ENCODE measurements at places on chromosomes 7 and 10.

DNA sequence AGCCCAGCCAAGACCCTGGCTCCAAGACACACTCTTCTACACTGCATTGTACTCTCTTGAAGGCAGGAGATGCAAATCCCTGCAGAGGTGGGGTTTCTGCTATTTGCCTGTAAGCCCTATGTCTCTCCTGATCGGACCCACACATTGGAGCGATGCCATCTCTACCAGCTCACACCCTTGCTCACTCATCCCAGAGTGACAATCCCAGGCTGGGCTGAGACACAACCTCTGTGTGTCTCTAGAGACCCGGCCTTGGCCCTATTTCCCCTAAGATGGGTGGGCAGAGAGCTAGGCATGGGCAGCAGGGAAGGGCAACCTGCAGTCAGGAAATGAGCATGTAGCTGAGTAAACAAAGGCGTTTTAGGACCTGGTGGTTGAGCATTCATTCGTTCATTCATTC, 25.6 kb downstream of the CCDC3 start:
- no peak for DNase-seq

DNA sequence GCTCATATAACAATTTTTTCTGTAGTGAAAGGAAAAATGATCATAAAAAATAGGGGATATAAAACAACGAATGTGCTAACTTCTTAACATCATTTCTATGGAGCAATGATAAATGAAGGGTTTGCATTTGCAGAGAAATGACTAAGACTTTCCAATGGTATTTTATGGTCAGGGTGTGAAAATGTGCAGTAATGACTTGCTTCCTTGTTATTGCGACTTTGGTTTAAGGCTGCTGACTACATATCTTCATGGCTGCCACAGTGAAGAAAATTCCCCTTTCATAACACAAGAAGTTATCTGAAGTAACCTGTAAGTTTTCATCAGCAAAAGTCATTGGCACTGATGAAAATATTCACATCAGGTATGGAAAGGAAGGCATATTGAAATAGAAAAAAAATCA, 166.1 kb upstream of the NRG3 start:
- no peak for DNase-seq

GRCh38 chr10:18583575-18584270, 67.7 kb downstream of the NSUN6 start:
- DNase-seq, result no peak

DNA sequence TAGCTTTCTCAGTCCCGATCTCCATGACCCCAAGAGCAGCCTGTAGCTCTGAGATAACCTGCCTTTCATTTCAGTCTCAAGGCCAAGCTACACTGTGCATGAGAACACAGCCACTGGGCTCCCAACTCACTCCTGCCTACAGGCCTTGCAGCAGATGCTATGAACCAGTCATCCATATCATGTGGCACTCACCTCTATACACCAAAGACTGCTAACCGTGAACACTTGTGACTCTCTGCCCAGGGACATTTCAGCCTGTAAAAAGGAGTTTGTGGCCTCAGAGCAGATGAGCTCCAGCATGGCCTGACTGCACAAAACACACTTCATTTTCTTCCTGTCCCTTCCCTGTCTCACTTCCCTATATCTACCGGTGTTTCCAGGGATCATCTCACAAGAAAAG, 56.9 kb upstream of the NPY start:
- no peak for DNase-seq

DNA sequence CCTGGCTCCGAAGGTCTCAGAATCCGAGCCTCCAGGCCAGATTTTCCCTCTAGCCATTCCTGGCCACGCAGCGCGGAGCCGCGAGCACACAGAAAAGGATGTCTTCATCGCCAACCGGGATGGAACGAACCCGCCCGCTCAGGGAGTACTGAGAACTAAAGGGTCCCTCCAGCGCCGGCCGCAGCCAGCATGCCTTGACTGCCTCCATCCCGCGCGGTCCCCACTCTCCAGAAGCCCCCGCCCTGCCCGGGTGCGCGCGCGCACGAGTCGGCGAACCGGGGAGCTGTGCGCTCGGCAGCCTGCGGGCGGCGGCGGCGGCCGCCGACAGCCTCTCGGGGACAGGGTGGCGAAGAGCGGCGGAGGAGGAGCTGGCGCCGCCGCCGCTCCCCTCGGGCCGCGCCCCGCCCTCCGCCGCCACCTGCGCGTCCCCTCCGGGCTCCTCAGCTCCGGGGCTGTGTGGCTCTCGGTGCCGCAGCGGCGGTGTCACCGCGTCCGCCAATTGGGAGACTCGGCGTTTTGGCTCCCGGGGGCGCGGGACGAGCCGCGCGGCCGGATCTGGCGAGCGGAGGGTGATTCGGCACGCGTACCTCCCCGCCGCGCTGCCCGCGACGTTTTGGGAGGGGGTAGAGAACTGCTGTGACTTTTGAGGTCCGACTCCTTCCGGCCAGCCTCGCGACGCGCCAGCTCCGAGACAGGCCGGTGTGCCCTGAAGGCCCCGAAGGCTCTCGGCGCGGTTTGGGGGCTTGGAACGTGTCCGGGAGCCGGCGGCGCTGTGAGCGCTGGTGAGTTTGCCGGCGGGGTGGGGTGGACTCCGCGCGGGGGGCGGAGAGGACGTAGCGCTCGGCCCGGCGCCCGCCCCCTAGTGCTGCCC, 453 bp upstream of the GALNT17 start:
- DNase-seq, result peak; percentile 42

GRCh38 chr7:52479990-52480389, 555.4 kb upstream of the POM121L12 start:
- DNase-seq, result no peak

DNA sequence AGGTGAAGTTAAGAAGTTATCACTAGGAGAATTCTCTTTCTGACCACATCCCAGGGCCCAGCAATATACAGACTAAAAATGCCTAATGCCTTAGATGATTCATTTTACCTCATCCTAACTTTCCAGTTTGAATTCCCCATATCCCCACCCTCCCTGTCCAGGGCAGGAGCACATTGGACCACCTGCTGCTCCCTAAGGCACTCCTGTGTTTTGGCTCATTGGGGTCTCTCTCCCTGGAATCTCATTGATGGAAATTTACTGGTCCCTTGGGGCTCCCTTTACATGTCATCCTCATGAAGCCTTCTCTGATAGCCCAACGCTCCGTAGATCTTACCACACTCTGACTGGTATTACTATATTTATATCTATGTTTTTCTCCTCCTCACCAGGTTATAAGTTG, 2.7 kb downstream of the IL2RA start:
- no peak for DNase-seq

DNA sequence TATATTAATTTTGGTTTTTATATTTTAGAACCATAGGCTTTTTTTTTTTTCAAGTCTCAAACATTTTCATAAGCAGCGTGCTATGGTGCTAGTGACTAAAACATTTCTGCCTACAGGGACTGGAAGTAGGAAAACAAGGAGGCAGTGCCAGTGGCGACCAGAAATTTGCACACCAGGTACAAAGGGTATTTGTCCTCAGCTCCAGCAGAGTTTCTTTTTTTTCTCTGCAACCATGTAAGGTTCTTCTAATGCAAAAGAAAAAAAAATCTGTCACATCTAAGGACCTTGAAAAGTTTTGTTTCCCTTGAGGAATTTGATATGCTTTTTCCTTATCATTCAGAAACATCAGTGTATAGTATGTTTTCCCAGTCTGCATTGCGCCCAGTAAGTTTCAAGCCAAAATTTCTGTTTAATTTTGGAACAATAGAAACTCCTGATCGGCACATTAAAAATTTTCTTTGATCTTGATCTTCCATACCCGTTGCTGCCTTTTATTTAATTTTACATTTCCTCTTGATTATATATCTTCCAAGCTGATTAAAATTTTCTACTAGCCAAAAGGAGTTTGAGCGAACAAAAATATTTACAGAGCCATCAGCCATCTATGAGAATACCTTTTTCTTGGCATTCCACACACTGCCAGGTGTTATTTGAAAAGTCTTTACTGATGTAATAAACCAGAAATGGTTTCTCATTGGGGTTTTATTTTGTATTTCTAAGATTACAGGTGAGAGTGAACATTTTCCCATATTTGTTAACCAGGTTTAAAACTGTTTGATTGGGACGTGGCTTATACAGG, 956 bp upstream of the KLHDC10 start:
- DNase-seq, result no peak

DNA sequence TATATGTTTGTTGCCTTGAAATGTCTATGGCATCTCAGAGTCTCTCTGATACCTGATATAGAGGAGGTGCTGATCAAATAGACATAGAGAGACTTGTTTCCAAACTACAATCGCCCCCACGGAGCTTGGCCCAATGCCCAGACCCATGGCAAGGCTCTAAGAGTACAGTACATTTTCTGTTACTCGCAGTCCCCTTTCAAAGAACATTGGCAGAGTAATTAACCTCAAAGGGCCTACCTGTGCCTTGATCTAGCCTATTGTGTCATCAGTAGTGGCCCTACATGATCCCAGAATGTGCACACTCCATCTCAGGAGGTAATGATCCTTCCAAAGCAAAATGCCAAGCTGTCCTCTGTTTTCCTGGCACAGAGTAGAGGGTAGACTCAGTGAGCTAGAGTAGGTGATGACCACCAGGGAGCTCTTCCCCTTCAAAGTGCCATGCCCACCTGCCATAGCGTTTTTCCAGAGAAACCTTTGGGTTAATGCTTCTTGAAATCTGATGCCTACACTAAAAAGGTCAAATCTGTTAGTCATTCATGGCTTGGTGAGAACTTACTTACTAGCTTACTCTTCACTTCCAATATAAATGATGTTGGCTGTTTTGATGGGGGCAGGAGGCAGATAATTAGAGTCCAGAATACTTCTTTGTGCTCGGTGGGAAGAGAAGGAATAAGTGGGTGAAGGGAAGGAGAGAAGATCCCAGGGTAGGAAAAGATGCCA, 41.2 kb upstream of the ACSL5 start:
- no peak for DNase-seq

DNA sequence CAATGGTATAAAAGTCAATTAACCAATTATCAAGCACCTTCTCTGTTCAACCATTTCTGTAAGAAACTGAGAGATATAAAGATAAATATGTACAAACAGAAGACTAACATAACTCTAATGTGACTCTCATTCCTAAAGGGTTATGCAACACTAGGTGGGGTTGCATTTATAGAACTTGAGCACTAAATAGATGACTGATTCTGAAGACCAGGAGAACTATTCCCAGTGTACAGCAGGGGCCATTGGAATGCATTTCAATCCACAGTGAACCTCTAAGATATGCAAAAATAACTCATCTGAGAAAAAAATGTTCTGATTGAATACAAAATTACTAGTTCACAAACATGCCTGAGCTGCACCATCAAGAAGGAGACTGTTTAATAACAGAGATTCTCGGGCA, 341.2 kb upstream of the STEAP1 start:
- DNase-seq, result no peak

- no peak for DNase-seq
These were observed 152.8 kb upstream of the LRRN3 start for GRCh38 chr7:110938165-110938564.

GRCh38 chr10:132334631-132335188, 2.7 kb downstream of the LRRC27 start:
- DNase-seq, result no peak

DNA sequence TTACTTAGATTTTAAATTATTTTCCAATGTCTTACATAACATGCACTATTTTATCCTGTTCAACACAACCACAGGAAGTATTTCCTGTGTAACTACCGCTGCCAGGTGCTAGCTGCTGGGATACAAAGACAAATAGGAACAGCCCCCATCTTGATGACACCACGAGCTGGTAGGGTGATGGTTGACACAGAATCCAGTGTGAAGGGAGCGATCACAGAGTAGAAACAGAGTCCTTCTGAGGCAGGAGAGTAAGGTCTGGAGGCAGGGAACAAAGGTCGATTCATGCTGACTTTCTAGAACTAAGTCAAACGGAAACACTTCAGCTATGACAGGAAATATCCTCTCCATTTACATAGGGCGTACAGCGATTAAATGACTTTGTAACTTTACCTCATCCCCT, 232.3 kb downstream of the ADAM12 start:
- no peak for DNase-seq

DNA sequence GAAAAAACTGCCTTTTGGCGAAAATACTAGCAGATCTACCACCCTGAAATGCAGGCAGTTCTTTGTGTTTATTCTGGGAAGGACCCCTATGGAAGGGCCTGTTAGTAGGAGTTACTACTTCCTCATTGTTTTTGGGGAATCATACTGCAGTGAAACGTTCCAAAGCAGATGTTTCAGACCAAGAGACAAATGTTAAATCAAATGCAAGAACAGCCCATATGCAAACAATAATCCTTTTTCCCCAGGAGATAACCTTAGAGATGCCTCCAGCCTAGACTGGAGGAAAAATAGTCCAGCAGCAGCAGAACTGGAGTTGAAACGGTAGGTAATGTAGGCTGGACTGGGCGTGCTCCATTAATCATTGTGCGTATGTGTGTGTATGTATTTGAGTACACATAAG, 65.9 kb upstream of the VWDE start:
- no peak for DNase-seq

- DNase-seq, result peak; percentile 62
These were observed 129.3 kb downstream of the MYOF start for GRCh38 chr10:93352638-93353383.

DNA sequence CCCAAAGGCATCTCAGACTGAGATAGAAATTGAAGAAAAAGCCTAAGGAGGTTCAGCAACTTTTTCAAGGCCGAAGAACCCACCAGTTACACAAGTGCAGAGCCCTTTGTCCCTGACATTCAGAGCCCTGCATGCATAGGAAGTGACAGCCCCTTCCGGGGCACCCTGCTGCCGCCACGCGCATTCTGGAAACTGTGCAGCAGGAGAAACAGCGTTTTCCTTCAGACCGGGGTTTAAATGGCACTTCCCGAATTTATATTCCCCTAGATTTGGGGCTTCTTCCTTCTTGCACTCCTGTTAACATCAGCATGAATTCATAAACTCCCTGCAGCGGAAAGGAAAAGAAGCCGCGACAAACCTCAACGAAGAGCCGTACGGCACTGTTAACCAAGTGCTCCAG, 190.5 kb upstream of the C7orf33 start:
- DNase-seq, result no peak

DNA sequence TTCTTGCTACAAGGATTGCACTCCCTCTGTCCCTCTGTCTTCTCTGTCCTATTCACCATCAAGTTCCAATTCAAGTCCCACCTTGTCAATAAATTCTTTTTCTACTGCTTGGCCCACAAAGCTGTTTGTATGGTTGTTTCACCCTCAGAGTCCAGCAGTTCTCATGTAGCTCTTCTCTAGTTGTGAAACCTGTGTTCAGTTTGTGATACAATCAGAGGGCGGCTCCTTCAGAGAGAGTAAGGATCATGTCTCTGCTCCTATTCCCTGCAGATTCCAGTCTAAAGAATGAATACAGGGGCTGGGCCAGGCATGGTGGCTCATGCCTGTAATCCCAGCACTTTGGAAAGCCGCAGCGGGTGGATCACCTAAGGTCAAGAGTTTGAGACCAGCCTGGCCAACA, 126.6 kb upstream of the BET1 start:
- DNase-seq, result no peak

- DNase-seq, result no peak
These were observed 243.6 kb downstream of the CHCHD3 start for GRCh38 chr7:132838313-132838712.

GRCh38 chr10:94149702-94150101, 156.0 kb downstream of the PLCE1 start:
- no peak for DNase-seq

GRCh38 chr10:62082729-62083411, 181.4 kb downstream of the ARID5B start:
- DNase-seq, result peak; percentile 81
